ENCODE measurements at places on chromosomes 5 and 9.
A peak's percentile ranks its signal among the peaks of the same experiment; 100 is the strongest.

- DNase-seq: no peak
Observed at GRCh38 chr5:18079831-18080230, 445.6 kb downstream of the TAF11L14 start.

GRCh38 chr5:122150215-122150614, 20.9 kb downstream of the ZNF474 start:
- DNase-seq: peak; percentile 86

DNA sequence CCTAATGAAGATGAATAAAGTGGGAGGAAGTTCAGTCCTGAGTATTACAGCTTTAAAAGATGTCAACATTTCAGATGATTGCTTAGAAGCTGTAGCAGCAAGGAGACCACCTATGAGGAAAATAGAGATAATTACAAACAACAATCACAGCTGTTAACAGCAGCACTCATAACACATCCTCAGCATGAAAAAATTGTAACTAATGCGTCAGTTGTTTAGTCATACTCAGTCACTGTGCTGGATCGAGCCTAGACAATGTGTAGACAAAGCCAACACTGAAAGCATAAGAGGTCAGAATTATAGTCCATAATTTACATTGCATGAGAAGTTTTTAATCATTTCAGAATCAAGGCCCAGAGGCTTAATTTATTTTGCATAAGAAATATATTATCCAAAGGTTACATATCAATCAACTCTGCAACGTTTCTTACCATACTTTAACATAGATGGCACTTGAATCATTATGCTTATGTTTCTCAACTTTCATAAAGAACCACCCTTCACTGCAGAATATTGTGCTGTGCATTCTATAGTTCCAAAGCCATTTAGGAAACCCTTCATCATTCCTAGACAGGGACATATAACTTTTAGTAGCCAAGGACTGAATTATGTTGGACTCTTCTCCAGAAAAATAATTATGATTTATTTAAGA, 60.2 kb upstream of the HAPLN1 start:
- no peak for DNase-seq

- no peak for DNase-seq
Observed at GRCh38 chr5:168578538-168579487, at the start of gene PANK3. TSS of gene PANK3 (minus strand) at chr5:168579368. CDS start at chr5:168579283, 85 bp downstream.

- no peak for DNase-seq
Observed at GRCh38 chr9:114130141-114130540, 25.2 kb upstream of the COL27A1 start.

DNA sequence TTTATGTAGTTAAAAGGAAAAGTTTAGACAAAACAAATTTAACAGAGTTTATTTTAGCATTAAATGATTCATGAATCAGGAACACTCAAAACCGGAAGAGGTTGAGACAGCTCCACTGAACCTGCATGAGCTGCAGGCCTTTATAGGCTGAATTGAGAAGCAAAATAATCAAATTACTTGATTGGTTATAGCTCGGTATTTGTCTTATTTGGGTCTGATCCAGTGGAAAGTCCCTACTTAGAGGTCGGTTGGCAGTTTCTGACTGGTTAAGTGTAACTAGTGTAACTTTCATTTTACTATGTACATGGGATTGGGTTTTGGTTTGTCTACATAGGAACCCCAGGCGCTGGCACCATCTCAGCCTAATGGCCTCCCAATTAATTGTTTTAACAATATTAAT, 74.1 kb upstream of the PIK3R1 start:
- DNase-seq: peak; percentile 66

GRCh38 chr5:107268241-107268640, 402.5 kb downstream of the EFNA5 start:
- peak; percentile 37 for DNase-seq

GRCh38 chr5:107486489-107486888, 184.2 kb downstream of the EFNA5 start:
- DNase-seq: peak; percentile 70

- DNase-seq: no peak
Observed at GRCh38 chr5:58868931-58869330, 286.1 kb downstream of the RAB3C start.

GRCh38 chr9:105883847-105884246, 189.5 kb downstream of the TMEM38B start:
- no peak for DNase-seq

DNA sequence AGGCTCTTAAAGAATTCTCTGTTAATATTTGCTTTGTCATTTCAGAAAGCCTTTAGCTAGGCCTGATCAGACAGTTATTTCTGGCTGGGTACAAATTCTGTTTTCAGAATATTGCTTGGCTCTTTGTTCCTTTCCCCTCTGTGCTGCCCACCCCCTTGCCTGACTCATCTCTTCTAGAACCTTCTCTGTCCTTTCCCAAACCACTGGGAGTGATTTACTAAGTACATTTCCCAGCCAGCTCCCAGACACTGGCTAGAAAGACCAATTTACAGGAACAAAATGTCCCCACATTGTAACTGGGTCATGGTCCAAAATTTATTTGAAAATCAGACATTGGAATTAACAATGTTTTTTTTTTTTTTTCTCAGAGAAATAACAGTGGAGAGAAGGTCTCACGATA, 133.1 kb upstream of the MAP1B start:
- DNase-seq: peak; percentile 48

GRCh38 chr9:127078988-127079387, 43.4 kb downstream of the ANGPTL2 start:
- DNase-seq: no peak

- no peak for DNase-seq
Observed at GRCh38 chr9:9483175-9483574, 1129.6 kb downstream of the PTPRD start.

GRCh38 chr5:58836351-58836750, 253.5 kb downstream of the RAB3C start:
- no peak for DNase-seq

DNA sequence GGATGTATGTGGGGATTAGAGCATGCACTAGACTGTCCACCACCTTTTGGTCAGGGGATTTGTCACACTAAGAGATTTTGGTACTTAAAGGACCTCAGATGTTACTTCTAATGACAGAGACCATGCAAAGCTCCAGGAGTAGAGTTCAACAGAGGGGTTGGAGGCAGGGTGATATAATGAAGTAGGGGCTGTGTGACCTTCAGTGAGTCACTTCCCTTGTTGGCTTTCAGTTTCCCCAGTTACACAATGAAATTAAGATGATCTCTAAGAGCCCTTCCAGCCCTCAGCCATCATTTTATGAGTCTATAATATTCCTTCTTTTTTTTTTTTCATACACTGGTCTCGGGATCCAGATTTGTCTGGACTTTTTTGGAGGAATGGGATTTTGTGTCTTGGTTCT, 26.8 kb downstream of the GLRA1 start:
- DNase-seq: no peak

- no peak for DNase-seq
Observed at GRCh38 chr5:8208307-8208706, 339.4 kb downstream of the MTRR start.

DNA sequence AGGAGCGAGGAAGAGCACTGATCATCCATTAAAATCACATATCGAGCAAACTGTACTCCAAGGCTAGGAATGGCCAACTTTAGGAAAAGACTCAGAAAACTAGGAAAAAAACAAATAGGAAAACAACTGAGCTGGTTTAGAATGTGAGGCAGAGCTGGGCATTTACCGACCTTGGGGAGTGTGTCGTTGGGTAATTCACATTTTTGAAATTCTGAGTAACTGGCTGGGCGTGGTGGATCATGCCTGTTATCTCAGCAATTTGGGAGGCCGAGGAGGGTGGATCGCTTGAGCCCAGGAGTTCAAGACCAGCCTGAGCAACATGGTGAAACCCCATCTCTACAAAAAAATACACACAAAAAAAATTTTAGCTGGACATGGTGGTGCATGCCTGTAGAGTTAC, 70.1 kb downstream of the ZFAND5 start:
- DNase-seq: no peak

DNA sequence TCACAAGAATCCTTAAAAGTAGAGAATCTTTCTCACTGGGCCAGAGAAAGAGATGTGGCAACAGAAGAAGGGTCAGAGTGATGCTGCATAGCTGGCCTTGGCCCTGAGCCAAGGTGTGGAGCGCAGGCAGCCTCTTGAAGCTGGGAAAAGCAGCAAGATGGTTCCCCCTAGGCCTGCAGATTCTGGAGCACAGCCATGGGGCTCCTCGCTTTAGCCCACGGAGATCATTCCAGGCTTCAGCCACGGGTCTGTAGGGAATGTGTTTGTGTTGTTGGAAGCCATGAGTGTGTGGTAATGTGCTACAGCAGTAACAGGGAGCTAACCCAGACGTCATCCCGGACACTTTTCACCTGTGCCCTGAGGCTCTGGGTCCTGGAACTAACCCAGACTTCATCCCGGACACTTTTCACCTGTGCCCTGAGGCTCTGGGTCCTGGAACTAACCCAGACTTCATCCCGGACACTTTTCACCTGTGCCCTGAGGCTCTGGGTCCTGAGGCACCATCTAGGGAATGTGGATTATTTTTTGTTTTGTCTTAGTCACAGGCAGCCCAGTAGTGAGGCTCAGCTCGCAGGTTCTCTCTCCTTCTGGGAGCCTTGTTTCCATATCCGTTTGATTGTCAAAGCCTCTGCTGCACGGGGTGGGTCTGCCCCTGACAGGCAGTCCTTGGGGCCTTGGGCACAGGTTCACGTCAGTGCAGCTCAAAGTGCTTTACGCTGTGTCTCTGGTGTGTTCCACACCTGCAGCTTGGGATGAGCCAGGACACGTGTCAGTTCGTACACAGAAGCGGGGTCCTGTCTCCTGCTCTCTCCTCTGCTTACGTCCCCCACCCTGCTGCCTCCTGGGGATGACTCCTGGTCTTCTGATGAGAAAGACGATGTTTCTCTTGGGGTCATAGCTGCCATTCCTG, 56.3 kb upstream of the EXOC3 start:
- no peak for DNase-seq

DNA sequence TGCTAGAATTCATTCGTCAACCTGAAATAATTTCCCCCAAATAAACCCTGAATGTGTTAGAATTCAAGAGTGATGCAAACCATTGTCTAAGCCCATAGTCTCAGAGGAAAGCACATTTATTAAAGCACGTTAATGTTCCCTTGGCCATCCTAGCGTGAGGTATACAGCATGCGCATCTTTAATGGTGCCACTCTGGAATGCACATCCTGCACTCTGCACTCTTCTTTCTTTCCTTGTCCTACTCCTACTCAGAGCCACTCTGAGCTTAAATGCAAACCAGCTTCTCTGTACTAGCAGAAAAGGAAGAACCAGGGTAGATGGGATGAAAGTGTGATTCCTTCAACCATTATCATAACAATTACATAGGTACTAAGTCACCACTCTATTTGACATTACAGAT, 50.4 kb downstream of the ARL15 start:
- DNase-seq: no peak

GRCh38 chr9:36100532-36100931, 36.0 kb upstream of the GLIPR2 start:
- peak; percentile 75 for DNase-seq

GRCh38 chr9:127107171-127107928, 15.1 kb downstream of the ANGPTL2 start:
- DNase-seq: no peak

- no peak for DNase-seq
Observed at GRCh38 chr9:112599732-112600131, 113.1 kb downstream of the KIAA1958 start.

GRCh38 chr9:27569406-27569805, 3.9 kb downstream of the C9orf72 start:
- DNase-seq: no peak

DNA sequence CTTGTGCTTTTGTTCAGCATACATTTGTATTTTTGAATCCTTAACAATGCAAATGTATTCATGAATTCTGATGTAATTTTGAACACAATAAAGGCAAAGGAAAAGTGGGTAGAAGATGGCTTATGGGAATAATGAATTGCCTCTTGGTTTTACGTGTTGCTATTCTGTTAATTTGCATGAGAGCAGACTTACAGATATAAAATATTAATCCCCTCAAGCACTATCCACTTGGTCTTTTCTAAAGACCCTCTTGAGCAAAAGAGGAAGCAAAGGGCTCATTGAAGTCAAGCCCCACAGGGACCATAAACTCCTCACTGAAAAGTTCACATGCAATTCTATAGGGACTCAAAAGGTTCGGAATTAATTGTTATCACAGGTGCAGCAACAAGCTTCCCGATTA, 51.9 kb downstream of the OSTF1 start:
- DNase-seq: no peak

DNA sequence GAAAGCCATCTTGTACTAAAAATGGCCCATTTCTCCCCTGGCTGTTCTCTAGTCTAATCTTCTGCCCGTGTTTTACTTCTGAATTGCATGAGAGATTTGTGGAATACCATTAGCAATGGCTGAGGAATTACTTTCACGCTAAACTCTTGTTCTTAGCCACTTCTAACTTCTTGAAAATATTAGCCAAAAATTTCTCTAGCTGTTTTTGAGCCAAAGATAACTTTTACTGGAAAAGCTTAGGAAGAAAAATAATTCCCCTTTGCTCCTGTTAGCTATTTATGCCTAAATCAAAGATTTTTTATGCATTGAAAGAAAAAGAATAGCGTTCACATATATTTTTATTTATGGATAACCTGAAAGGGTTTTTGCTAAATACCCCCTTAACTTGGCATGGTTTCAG, 287.8 kb downstream of the MTRR start:
- DNase-seq: no peak

GRCh38 chr9:93058355-93059010, at the start of gene SUSD3:
TSS of gene SUSD3 (plus strand) at chr9:93058701. CDS start at chr9:93058743, 42 bp downstream.
- DNase-seq: peak; percentile 13

DNA sequence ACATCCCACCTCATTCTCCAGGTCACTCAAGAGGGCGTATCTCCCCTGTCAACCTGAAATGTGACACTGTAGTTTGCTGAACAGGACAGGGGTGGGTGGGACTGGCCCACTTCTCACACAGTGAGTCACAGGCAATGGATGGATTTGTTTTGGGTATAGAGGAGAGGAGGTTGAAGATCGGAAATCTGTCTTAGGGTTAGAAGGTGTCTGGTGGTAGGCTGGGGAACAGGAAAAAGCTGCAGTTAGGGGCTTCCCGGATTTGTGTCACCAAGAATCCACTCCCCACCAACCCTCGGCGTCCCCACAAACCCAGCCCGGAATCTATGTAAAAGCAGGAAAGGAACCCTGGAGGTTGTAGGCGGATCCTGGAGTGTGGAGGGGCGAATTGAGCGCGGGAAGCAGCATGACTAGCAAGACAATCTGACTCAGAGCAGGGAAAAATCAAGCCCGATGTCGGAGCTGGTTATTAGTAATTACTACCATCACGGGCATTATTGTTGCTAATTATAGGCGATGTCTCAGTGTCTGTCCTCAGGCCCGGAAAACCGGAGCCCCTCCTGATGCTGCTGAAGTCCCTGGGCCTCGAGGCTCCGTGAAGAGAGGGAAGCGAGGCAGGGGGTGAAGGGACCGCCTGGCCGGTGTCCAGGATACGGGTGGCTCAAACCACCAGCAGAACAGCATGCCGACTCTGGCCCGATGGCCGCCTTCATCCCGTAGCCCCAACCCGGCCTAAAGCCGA, 1.7 kb upstream of the IRX1 start:
- peak; percentile 38 for DNase-seq

DNA sequence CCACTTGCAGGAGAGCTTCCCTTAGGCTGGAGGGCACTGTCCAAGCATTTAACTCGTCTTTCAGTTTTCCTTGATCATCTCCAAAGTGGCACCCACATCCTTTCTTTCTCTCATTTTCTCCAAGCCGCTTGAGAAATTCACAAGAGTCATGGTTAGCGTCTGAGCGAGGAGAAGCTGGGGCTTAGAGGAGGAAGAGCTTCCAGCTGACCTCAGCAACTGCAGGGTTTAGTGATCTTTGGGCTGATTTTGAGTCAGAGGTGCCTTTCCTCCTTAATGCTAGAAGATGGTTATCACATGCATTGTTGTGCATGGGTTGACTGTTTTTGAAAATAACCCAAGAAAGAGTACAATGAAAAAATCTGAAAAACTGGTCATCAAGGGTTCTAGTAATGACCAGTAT, 134.7 kb downstream of the GADD45G start:
- no peak for DNase-seq

Measured in astrocyte (in vitro differentiated cells and primary cell).